ENCODE measurements at places on chromosomes 12 and 14.

DNA sequence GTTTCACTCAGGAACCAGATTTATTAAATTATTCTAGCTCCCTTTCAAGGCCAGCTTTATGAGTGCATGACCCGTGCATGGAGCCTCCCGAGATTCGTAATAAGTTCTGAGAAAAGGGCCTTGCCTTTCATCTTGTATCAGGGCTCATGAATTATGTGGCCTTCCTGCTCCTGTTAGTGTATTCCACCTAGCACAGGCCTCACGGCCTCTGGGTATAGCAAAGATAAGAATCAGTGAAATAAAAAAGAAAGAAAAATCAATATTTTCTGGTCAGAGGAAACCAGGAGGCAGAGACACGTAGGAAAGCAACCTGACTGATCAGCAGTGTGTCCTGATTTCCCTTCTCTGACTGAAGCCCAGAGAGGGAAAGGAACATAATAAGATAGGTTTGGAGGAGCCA, 111.4 kb downstream of the SLC35F4 start:
- DNase-seq = no peak

DNA sequence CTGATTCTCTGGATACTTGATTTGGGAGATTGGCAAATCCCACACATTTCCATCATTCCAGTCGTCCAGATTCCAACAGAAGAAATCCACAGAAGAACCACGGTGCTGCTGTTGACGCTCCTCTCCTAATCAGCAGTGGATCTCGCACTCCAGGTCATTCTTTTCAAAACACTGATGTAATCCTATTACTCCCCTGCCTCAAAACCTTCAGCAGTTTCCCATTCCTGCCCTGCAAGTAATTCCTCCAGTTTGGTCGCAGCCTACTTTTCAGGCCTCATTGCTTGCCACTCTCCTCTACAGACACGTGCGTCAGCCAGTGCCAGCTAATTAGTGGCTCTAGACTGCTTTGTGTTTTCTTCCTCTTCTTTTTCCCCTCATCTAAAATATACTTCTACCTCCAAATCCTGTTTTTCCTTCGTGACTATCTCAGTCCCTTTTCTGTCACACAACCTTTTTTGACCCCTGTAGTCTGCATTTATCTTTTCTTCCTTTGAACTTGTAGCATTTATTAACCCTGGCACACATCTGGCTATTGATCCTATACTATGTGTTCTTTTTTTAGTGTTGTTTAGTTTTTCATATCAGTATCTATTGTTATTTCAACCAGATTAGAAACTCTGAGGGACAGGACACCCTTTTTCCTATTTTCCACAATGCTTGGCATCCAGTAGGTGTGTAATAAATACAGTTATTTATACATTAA, 36.8 kb downstream of the PRORP start:
- DNase-seq = no peak

DNA sequence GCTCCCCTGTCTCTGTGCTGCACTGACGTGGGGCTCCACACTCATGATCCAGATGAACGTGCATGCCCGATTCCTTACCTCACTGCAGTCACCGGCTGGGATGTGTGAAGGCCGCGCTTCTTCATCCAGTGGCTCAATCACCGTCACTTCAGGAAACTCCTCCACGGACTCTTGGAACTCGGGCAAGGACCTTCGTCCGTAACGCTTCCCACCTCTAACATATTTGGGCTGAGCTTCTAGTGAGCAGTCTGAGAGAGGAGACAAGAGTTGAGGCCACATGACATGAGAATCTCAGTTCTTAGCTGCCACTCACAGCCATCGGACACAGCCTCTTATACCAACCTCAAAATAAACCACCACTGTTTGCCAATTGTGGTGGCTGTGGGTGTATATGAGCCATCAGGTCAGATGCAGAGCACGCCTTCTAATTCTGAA, 38.3 kb downstream of the NIN start:
- DNase-seq = no peak

DNA sequence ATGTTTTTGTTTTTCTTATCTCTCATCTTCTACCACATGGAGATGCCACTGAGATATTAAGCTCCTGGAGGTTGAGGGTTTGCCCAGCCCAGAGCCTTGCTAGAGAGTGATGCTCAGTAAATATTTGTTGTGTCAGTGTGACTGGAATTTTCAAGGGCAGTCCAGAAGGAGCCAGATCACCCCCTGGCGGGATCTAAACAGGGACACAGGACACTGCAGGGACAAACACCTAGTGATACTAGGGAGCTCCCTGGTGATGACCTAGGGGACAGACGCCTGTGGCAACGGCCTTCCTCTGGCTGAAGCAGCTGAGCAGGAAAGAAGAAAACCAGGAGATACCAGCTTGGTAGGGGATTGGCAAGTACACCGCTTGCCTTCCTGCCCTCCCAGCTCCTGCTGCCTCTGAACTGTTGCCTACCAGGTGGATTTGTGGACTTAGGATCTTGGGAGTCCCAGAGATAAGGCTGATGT, 714.4 kb upstream of the TBX3 start:
- DNase-seq = no peak

GRCh38 chr12:49987625-49988303, 15.0 kb downstream of the AQP6 start:
- DNase-seq = no peak

DNA sequence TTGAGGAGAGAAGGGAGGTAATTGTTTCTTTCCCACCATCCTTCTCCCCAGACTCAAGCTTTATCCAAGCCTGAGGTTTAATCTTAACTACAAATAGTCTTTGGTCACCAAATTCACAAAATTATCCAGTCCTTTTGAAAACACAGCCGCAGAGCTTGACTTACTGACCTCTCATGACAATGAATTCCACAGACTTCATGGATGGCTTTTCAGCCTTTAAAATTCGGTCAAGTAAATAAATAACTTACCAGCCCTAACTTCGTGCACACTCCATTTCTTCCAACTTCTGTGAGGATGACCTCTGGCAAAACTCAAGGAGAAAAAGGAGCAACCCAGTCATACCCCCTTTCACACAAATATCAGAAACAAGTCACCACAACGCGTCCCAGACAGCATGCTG, 137.0 kb upstream of the CDKN3 start:
- no peak for DNase-seq

DNA sequence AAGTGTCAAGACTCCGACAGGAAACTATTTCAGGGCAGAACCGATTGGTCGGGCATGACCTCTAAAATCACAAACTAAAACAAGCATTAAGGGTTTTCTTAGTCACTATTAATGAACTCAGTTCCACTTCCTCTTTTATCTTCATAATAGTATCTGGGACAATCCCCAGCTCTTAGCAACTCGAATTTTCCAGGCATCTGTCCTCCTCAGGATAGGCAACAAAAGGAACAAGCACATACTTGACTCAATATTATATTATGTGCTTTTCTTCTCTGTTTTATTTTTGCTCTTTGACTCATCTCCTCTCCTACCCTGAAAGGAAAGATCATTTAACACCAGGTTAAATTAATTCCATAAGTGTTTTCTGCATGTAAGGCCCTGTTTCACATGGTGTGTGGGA, 638.3 kb upstream of the TBX3 start:
- no peak for DNase-seq

DNA sequence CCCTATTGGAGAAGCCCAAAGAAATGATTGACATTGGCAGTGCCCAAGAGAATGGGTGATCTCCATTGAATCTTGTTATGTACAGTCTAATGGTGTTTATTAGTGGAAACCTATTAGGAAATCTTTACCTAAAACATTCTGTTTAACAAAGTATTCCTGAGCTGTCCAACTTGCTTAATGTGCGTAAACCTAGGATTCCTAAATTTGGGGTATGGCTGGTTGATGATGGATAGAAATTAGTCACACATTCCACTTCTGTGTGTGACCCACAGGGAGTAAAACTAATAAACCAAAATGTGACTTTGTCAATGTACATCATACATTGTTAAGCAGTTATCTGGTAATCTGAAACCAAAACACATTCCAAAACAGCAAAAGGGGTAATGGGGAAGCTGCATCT, 761.3 kb downstream of the FSCB start:
- DNase-seq = no peak

GRCh38 chr12:72291175-72291574, 19.0 kb downstream of the TRHDE start:
- DNase-seq = no peak

- DNase-seq = no peak
These were observed 132.0 kb downstream of the KICS2 start for GRCh38 chr12:64090047-64090446.

DNA sequence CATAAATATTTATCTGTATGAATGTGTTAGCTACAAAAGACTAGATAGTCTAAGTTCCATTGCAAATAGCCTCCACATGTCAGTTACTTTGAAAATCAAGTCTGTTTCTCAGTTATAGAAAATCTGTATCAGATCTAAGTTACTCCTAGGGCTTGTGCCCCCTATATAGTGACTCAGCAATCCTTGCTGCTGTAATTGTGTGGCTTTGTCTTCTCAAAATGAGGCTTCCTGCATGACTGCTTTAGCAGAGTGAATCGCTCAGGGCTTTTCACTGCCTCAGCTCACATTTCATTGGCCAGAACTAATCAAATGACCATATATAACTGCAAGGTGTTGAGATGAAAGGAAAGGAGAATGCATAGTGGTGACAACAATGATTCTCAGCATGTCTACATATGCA, 552.2 kb upstream of the STXBP6 start:
- no peak for DNase-seq

GRCh38 chr14:41498959-41499358, 107.7 kb upstream of the LRFN5 start:
- no peak for DNase-seq

DNA sequence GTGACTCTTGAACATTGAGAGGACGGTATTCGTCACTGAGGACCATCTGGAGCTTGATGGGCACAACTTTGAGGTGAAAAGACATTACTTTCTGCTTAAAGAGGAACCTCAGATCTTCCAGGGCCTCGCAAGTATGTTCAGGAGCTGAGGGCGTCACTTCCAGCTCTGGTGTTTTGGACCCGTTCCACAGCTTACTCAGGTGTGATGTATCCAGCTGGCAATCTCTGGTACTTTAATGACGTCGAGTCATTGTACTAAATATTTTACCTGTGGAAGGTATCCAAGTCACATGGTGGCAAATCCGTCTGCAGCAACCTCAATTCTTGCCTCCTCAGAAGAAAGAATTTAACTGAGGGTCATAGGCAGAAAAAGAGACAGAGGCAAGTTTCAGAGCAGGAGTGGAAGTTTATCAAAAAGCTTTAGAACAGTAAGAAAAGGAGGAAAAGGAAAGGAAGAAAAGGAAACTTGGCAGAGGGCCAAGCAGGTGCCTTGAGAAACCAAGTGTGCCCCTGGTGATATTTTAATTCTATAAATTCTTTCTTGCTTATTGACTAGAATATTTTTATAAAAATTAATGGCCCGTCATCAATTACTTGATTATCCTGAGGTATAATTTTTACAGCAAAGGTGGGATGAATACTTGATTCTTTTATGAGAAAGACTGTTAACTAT, 250.6 kb downstream of the AEBP2 start:
- DNase-seq = no peak

- DNase-seq = no peak
These were observed 79.7 kb upstream of the MYF6 start for GRCh38 chr12:80627782-80628181.

- DNase-seq = no peak
These were observed 37.2 kb downstream of the IFNG start for GRCh38 chr12:68122236-68122920.

DNA sequence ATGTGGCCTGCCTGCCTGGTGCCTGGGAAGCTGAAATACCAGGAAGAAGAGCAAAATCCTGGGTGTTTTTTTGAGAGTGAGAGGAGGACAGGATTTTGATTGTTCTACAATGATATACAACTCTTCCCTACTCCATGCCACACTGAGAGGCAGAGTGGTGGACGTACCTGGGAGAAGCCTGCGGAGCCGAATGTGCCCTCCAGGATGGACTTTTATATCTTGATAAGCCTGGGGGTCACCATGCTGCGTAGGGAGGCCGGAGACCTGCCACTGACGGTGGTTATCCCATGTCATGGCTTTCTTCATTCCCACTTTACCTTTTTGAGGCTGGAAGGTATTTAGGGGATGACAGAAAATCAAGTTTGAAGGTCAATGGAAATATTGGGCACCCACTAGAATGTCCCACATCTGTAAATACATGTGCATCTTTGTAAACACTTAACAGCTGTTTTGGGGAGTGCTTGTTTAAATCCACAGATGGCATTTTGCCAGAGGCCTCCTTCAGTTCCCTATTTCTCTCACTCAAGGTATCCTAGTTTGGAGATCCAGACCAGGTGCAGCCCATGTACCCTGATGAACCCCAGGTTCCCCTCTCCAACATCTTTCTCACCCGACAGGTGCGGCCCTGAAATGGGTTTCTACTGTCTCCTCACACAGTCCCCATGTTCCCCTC, 1.1 kb upstream of the GLT1D1 start:
- DNase-seq = no peak

DNA sequence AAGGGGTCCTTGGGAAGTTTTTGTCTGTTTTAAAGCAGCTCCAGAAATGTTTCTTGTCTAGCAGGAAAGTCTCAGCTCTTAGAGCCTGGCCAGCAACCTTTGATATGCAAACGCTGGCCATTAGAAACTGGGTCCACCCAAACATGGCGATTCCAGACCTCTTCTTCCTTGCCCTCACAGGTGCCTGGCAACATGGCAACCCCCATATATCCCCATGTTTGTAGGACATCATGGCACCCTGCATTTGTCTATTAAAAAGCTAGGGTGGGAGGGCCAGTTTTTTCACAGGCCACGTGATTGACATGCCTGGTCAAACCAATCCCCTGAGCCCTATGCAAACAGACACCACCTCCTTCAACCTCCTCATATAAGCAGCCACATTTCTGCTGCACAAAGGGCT, 848.7 kb upstream of the FOXG1 start:
- no peak for DNase-seq

DNA sequence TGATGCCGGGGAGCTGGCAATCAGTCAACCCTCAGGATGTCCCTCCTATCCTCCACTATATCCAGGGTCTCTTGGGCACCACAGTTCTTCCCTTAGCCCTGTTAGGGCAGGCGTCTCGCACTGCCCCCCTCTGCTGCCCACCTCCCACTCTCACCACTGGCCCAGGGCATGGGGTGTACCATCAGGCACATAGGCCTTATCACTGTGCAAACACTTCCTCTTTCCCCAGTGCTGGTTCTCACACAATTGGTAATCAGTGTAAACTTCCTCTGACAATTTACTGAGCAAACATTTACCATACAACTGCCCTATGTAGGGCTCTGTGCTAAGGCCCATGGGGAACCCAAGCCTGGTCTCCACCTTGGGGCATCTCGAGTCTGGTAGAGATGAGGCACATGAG, 20.1 kb upstream of the TMED10 start:
- DNase-seq = no peak

DNA sequence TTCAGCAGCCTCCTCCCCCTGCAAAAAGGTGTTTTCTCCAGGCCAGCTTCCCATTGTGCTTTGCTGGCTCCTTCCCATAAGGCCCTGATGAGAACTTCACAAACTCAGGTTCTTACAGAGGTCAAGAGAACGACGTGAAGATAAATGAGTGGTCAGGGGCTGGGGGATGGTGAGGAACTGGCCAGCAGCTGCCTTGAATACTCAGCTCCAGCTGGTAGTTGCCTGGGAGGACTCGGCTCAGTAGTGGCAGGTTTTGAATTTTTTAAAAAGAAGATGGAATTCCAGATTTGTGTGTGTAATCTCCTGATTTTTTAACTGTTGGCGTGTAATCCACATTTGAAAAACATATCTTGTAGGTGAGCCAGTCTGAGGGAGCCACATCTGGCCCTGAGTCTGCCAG, 5.9 kb downstream of the DDX55 start:
- no peak for DNase-seq

GRCh38 chr14:56715938-56716337, 94.3 kb downstream of the OTX2 start:
- no peak for DNase-seq

GRCh38 chr12:25311506-25311905, 60.8 kb upstream of the KRAS start:
- DNase-seq = no peak

Data from activated CD4-positive, alpha-beta T cell treated with anti-CD3 and anti-CD28 coated beads, Interleukin-2, amount 50 U/mL, for 48 hours (primary cell).